A549 (cell line): ENCODE measurements at places on chromosomes 4 and X.

DNA sequence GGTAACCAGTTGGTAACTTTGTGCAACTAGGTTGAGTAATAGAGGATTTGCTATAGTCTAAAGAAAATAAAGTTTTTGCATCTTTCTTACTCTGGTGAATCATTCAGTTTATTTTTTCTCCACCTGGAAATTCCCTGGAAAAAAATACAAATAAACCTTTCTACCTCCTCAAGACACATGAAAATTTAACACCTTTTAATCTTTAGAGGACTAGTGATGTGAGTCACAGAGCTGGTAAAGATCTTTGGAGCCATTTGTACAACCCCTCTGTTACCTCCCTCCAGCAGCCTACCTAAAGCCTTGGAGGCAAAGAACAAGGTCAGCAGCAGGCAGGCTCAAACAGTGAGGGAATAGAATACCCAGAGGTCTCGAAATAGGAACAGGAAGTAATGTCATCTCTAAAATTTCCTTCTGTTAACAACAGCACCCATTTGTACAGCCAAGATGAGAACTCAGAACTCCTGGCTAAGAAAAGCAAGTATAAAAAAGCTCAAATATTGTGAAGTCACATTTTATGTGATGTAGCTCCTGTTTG, 10.2 kb upstream of the MAOB start:
- DNase-seq, result no peak

- no peak for DNase-seq
Observed at GRCh38 chrX:41542135-41542534, 95.0 kb downstream of the NYX start.

DNA sequence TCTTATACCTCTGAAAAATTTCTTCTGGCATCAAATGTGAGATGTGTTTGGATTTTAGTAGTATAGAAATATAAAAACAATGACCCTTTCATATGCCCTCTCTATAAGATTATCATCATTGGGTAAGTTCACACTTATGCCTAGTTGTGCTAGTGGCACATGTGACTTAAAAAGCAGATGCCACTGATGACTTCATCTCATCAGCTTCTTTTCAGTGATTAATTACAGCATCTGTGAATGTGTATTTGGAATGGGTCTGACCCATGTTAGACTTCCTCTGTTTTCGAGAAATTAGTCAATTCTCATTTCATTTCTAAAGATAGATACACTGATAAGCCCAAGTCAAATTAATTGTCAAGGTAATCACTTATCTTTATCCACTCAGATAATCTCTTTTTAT, 698.7 kb downstream of the GABRG1 start:
- DNase-seq, result no peak

DNA sequence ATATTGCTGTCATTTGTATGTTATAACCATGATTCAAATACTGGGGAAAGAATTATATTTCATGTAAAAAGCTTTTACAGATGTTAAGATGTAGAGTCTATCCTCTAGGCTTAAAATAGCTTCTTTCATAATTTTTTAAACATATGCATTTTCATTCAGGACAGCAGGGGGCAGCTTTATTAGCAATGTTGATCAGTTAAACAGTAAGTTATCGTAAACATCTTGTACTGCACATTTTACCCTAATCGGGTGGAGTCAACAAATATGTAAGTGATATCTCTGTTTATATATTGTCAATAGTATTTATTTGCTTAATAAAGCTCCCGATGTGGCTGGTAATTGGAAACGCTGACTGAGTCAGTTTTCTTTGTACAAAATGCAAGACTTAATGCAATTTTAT, 142.5 kb upstream of the MED14 start:
- peak; percentile 37 for DNase-seq

GRCh38 chr4:123144616-123145015, 222.2 kb upstream of the NUDT6 start:
- no peak for DNase-seq

GRCh38 chr4:112855058-112855457, 194.4 kb upstream of the ANK2 start:
- no peak for DNase-seq

GRCh38 chrX:44245733-44246132, 97.7 kb downstream of the EFHC2 start:
- DNase-seq, result no peak

- no peak for DNase-seq
Observed at GRCh38 chrX:46381630-46382029, 163.6 kb downstream of the ZNF674 start.

- DNase-seq, result no peak
Observed at GRCh38 chr4:155973639-155974475, 20.2 kb upstream of the CTSO start.

- no peak for DNase-seq
Observed at GRCh38 chr4:112637552-112637866, 566 bp downstream of the LARP7 start.

DNA sequence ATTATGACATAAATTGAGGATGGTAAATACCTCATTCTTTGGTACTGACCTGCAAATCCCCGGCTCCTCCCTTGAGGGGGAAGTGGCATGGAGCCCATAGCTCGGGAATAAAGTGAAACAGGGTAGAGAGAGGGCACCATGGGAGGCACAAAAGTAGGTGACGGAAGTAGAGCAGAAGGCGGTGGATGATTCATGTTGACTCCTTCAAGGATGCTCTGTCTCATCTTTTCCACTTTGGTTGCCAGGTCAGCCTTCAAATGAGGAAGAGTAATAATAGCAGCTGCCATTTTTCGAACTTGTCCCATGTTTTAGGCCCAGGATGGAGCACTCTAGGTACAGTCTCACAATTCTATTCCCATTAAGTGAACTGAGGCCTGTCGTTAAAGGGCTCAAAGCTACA, 41.4 kb upstream of the PHF8 start:
- DNase-seq, result no peak

- DNase-seq, result no peak
Observed at GRCh38 chr4:55921093-55921492, 27.7 kb upstream of the CEP135 start.

DNA sequence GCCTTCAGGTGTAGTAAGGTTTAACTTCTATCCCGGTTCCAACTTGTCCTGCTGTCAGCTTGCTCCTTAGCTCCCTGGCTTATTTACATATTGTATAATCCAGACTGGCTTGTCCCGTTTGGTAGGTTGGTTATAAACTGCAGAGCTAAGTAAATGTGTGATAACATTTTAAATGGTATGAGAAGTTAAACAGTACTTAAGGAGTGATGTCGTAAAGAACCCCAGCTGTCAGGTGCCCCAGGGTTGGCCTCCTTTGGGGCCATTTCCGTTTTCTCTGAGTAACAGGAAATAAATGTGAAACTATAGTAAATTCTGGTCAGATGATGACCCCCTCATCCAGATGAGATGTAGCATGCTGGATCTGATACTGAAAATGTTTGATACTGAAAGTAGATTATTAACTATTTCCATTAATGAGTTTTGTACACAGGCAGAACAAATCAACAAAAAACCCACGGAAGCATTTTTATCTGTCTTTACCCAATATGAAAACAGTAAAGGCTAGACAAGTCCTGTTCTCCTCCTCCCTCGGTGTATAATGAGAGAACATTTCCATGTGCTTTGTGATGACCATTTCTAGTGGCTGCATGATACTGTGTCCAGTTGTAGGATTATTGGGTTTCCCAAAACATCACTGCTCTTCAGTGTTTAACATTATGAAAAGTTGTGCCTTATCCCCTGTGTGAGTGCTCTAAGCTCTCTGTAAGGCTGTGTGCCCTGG, 22.4 kb downstream of the GAB1 start:
- no peak for DNase-seq

DNA sequence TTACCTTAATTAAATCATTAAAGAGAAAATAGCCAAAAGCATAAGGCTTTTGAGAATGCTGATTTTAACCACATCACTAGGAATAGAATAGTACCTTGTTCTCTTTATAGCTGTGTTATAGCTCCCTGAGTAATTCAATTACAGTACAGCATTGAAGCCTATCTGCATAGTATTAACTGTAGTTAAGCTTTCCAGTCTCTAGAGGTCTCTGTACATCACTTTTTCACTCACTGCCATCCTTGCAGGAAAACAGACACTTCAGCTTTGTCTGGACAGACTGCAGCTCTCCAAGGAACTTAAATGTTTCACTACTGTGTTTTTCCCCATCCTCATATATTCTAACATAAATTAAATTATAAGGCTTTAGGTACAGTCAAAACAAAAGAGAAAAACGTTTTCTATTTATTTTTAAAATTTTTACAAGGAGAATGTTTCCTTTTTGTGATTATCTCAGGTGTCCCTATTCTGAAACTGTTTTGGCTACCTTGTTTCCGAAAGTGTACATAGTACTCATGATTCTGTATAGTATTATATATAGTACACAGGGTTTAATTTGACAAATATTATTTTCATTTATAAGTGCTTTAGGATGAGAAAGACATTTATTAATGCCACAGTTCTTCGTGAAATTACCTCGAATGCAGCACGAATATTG, 407.9 kb downstream of the PCDH18 start:
- DNase-seq, result peak; percentile 7
